ENCODE measurements at places on chromosomes 1 and 21. TPM values are rescaled to one million over a fixed set of nuclear protein-coding genes. Genes with fewer than 3 reads are reported as not detected.

SMYD2 gene
- 60.2 TPM for total RNA-seq

MNDA gene
- total RNA-seq, result not detected

RGS1 gene
- total RNA-seq, result not detected

BRDT gene
- total RNA-seq, result not detected

MEAF6 gene
- 100 TPM for total RNA-seq

SYT14 gene
- total RNA-seq, result 3.8 TPM

All from A375 (cell line).